Upper lobe of left lung (tissue), 6 donors: ENCODE measurements at places on chromosomes 7 and 10.

GRCh38 chr7:30837581-30837980 lies 66.4 kb downstream of the MINDY4 start:
- DNase-seq: no peak

GRCh38 chr7:30027065-30027456 lies 559 bp upstream of the FKBP14 start:
- DNase-seq: no peak

DNA sequence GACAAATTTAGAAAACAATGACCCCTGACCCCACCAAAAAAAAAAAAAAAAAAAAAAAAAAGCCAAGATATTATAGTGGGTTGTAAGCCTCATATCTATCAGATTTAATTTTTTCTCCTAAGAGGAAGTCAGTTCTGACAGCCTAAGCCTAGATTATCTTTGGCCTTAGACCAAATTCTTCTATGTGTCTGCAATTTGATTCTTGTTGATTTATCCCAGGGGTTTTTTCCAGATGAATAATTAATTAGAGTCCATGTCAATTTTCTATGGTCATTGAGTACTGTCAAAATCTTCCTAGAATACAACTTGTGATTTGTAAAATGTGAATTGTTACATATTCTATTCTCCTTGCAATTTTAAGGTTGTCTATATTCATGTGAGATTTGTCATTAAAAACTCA lies 151.6 kb upstream of the CACNA2D1 start:
- DNase-seq: no peak

GRCh38 chr7:46294381-46294780 lies 373.3 kb upstream of the IGFBP3 start:
- DNase-seq: no peak

DNA sequence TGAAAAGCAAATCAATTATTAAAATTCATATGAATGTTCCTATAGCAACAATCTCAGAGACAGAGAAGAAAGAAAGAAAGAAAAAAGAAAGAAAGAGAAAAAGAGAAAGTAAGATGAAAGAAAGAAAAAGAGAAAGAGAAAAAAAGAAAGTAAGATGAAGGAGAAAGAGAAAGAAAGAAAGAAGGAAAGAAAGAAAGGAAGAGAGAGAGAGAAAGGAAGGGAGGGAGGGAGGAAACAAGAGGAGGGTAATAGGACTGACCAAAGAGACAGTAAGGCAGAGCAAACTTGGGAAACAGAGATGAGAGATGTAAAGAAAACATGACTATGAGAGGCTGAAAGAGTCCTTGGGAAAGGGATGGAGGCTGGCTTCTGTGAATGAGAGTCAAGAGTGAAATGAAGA lies 458.4 kb downstream of the SORCS1 start:
- no peak for DNase-seq

- no peak for DNase-seq
Measured at GRCh38 chr7:158302274-158303070, 285.2 kb downstream of the PTPRN2 start.

DNA sequence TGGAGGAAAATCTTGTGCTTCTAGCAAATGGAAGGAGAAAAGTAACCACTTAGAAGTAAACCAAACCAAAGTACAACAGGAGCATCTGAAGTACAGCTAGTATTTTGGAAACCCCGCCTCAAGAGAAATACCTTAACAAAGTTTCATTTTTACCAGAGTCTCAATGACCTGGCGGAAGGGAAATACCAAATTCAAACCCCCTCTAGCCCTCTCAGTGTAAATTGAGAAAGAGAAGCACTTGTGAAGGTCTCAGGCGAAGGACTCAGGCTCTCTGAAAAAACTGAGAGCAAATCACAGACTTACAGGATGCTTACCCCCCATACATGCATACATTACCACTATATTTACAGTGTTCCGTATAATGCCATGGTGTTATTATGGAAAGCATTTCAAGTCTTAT lies 70.1 kb downstream of the ZPBP start:
- DNase-seq: no peak

DNA sequence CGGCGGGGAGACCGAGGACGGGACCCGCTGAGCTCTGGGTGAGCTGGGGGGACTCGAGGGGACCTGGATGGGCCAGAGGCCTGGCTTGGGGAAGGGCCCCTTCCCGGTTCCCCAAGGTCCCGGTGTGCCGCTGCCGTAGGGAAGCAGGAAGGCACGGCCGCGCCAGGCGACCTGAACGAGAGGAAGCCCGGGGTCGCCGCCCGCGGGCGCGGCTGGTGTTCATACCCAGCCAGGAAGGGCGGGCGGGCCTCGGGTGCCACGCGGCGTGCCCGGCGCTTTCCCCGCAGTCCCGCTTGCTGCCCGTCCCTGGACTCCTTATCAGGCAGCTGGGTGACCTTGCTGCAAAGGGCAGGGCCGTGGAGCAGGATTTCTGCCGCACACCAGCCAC lies 38.0 kb downstream of the ZNF777 start:
- peak; percentile 90 for DNase-seq

GRCh38 chr10:27744802-27745731 lies 552 bp downstream of the MKX start:
- DNase-seq: peak; percentile 82

DNA sequence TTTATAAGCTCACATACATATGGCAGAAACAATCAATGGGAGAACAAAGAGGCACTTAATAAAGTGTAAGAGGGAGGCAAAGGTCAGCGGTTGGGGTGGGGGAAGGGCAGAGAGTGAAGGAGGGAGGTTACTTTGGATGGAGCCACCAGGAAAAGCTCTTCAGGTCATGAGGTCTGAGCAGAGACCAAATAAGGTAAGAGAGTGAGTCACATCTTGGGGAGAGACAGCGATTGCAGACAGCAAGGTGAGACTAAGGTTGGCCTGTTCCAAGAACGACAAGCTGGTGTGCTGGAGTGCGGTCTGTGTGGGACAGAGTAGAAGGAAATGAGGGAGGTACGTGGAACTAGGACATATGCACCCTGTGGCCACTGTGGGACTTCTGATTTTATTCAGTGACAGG lies 74.3 kb upstream of the TOMM7 start:
- no peak for DNase-seq

GRCh38 chr10:119502209-119502608 lies 40.3 kb downstream of the RGS10 start:
- DNase-seq: no peak

GRCh38 chr7:42065942-42066341 lies 171.1 kb downstream of the GLI3 start:
- DNase-seq: no peak

GRCh38 chr10:51507476-51507875 lies 191.9 kb downstream of the CSTF2T start:
- no peak for DNase-seq

GRCh38 chr7:155803418-155804376 lies 8.6 kb downstream of the SHH start:
- DNase-seq: peak; percentile 94

DNA sequence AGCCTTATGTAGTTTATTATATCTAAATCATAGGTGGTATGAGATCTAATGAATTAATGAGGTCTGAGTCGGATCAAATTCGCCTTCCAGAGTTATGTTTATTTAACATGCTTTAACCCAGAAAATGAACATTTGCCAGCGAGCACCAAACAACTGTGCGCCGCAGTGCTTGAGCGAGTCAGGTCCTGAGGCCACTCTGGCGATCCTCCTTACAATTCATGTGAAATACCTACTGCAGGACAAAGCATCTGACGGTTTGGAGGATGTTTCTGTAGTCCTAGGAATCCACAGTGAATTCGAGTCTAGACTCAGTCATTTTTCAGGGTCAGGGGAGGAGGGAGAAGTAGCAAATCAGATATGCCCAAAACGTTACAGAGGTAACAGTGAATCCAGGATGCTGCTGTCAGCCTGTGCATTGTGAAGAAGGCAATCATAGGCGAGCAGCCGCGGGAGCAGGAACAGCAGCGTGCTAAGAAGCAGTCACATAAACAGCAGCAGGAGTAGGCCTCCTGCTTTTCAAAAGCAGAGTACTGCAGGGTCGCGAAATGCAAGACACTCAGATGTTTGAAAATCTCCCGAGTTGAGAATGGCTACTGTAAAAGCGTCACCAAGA lies 120.2 kb downstream of the CACNB2 start:
- DNase-seq: no peak

- DNase-seq: no peak
Measured at GRCh38 chr10:6689036-6689435, 109.0 kb upstream of the PRKCQ start.

- DNase-seq: no peak
Measured at GRCh38 chr7:19333706-19334105, 188.5 kb upstream of the FERD3L start.

DNA sequence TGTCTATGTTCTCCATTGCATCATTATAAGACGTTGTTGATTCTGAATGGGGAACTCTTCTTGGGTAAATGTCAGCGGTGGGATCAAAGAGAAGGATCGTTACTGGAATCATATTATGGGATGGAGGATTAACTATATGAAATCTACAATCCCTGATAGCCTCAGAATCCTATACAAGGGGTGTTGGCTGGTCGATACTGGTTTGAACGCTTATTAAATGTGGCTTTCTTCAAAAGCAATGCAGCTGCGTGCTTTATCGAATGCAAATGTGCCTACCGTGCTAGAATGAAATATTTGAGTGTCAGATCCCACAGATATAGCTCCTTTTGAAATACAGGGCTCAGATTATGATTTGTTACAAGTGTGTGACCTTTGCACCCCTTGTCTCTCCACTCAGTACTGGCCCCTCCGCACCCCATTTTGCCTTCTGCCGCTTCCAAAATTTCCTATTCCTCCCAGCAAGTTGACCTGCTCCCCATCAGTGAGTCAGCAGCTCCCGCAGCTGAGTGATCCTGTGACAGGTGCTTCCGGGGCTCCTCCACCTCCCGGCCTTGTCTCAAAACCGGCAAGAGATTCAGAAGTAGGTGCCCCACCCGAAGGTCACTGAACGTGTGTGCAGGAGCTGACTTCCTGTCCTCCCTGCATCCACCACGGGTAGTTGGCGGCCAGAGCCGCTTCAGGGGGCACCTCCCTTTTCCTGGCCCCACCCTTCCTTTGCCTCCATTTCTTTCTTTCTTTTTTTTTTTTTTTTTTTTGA lies 76.6 kb downstream of the PTPRE start:
- peak; percentile 38 for DNase-seq

DNA sequence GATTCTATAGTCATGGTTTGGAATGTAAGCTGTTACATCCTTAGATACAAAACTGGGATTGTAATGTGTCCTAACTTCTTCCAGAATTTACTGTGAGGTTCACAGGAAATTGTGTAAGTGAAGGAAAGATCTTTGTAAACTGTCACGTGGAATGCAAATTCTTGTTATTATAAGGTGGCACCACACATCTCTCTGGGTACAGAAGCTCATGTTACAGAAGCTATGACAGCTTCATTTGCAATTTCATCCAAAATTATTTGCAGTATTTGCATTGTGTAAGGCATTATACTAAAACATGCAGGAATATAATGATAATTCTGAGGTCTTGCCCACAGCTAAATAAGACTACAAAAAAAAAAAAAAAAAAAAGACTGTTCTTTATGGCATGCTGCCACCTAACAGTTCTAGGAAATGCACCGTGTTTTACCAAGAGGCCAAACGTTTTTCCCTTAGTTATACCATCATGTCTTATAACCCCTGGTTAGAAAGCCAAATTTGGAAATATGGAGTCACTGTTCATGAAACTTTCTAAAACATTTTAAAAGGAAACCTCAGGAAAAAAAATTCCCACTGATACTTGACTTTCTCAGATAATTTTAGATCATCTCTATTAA lies 17.6 kb downstream of the MINDY3 start:
- DNase-seq: no peak

DNA sequence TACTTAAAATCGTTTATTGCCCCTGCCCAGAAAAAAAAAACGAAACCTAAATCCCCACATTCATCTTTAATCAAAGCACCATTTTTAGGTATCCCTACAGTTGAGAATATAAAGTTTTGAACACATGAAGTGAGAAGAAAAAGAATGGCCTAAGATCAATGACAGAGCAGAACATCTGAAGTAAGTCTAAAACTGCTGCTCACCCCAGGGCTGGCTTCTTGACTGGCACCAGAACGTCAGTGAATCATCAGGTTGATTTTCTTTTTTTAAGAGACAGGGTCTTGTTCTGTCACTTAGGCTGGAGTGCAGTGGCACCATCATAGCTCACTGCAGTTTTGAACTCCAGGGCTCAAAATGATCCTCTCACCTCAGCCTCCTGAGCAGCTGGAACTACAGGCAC lies 24.9 kb downstream of the SHTN1 start:
- no peak for DNase-seq

DNA sequence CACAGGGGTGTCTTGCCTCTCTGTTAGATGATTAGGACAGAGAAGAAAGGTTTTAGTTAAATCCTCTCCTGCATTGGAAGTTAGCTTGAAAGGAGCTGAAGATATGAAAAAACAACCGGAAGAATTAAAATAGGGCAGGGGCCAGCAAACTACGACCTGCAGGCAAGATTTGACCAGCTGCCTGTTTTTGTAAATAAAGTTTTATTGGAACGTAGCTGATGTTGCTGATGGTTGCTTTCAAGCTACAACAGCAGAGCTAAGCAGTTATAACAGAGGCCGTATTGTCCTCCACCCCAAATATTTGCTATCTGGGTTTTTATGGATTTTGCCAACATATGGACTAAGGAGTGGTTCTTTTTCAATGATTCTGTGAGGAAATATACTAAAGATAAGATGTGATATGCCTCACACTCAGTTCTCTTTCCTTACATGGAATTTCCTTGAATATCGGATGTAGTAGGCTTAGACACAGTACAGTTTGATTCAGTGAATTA lies 568.8 kb downstream of the PHTF2 start:
- DNase-seq: no peak

DNA sequence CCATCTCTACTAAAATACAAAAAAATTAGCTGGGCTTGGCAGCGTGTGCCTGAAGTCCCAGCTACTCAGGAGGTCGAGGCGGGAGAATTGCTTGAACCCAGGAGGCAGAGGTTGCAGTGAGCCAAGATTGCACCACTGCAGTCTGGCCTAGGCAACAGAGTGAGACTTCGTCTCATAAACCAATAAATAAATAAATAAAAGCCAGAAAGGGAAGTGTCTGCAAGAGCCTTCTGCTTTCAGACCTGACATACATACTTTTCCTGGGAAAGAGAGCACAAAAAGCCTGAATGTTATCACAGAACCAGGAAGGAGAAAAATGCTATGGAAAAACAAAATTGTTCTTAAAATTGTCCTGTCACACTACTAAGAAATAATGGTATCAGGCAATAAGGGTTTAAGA lies 4.1 kb upstream of the KIF5B start:
- DNase-seq: no peak

DNA sequence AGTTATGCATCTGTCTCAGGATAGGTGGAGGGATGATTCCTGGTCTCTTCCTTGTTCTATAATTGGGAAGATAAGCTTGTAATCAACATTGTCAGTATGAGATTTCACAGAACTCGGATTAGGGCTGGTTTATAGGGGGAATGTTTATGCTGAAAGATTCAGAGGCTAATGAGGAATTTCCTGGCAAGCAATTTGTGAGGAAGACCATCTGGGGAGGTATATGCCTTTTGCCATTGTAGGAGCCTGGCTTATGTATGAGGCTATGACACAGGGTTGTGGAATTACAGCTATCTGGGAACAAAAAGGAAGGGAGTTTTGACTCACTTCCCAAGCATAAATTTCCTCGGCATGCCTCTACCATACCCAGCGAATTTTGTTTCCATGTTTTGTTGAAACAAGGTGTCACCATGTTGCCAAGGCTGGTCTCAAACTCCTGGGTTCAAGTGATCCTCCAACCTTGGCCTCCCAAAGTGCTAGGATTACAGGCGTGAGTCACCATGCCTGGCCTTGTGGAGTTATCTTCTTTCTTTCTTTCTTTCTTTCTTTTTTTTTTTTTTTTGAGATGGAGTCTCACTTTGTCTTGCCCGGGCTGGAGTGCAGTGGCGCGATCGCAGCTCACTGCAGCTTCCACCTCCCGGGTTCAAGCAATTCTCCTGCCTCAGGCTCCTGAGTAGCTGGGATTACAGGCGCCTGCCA lies 1.6 kb upstream of the COPS6 start:
- DNase-seq: no peak
